ENCODE measurements at places on chromosomes 6 and 20. TPM values are rescaled to one million over a fixed set of nuclear protein-coding genes. Genes with fewer than 3 reads are reported as not detected.

SLC22A3 gene
- 32.6 TPM for polyA plus RNA-seq

DNA sequence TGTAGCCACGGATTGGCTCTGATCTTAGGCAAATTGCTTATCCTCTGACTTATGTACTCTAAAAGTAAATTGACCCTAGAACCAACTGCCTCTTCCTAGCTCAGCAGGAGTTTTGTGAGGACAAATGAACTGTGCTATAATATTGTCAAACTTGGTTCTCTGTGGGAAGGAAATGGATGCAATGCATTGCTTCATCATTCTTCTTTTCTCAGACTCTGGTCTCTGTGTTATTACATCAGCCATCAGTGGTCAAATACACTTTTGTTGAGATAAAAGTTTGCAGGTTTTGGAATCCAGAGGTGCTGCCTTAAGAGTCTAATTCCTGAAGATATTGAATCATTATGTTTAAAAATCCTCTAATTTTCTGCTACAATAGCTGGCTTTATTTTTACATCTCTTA lies 64.9 kb downstream of the SLC24A3 start:
- H3K36me3 ChIP-seq = no peaks in the 10 kb centered on the region
- no peak overlapping the region for H3K4me3 ChIP-seq
- peak overlapping the region; percentile 67 for H3K27ac ChIP-seq
- DNase-seq = no peak
- no peaks in the 10 kb centered on the region for H3K27me3 ChIP-seq

TUBB1 gene
- polyA plus RNA-seq = 4.5 TPM

DNA sequence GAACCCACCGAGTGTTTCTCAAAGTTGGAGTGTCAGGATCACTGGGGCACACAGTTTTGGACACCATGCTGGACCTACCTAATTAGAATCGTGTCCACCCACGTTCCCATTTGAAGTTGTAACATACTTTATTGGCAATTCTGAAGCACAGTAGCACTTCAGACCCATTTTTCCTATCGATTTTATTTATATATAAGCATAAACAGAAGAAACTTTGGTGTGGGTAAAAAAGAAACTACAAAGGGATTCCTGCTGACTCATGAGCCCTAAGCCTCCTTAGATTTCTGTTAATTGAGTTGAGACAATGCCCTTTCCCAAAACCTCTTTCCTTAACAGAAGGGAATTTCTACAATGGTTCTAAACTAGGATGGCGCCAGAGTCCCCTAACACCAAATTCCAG lies 398.0 kb downstream of the CDKAL1 start:
- H3K27me3 ChIP-seq = no peaks in the 10 kb centered on the region
- H3K27ac ChIP-seq = no peak overlapping the region
- H3K4me1 ChIP-seq = no peaks in the 10 kb centered on the region
- DNase-seq = no peak
- H3K36me3 ChIP-seq = no peaks in the 10 kb centered on the region

PPIL6 gene
- 15.1 TPM for polyA plus RNA-seq

GRCh38 chr6:85406641-85407075 lies 43.2 kb upstream of the NT5E start:
- no peak overlapping the region for H3K4me3 ChIP-seq
- H3K27ac ChIP-seq = no peak overlapping the region
- peaks cover 20% of the 10 kb centered on the region for H3K4me1 ChIP-seq
- H3K27me3 ChIP-seq = no peaks in the 10 kb centered on the region
- no peak for DNase-seq
- no peaks in the 10 kb centered on the region for H3K36me3 ChIP-seq

PSORS1C1 gene
- 0.53 TPM for polyA plus RNA-seq

Measured in left lung (tissue), 14 donors.